Gastrocnemius medialis (tissue), 4 donors: ENCODE measurements at places on chromosomes 1 and 21. TPM values are rescaled to one million over a fixed set of nuclear protein-coding genes. Genes with fewer than 3 reads are reported as not detected.

The GPATCH4 gene
- total RNA-seq, result 40.3 TPM

The PMF1 gene
- total RNA-seq, result 119 TPM

GRCh38 chr21:44910229-44911067, 10.3 kb downstream of the ITGB2 start:
- DNase-seq, result no peak

- peak; percentile 19 for DNase-seq
Measured at GRCh38 chr1:204410688-204411450, 748 bp downstream of the PPP1R15B start.

DNA sequence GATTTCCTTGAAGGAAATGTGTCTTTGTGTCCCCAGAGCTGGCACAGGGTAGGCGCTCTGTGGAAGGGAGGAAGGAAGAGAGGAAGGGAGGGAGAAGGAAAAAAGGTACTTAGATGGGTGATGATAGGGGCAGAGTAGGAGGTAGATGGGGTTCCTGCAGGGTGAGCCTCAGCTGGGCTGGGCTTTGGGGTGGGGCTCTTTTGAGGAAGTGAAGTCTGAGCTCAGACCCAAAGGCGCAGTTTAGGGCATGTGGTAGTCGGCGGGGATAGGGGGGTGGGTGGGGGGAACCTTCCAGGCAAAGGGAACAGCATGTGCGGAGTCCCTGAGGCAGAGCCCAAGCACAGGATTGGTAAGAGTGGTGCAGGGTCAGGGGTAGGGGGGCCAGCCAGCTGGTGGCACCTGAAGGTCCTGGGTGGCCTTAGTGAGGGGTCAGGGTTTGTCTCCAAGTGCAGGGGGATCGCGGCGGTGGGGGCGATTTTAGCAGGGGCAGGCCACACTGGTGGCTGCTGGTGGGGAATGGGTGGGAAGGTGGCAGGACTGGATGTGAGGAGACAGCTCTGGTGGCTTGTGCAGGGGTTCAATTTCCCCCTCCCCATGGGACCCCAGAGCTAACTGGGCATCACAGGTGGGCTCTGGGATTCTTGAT, 8.4 kb upstream of the HTR6 start:
- no peak for DNase-seq

DNA sequence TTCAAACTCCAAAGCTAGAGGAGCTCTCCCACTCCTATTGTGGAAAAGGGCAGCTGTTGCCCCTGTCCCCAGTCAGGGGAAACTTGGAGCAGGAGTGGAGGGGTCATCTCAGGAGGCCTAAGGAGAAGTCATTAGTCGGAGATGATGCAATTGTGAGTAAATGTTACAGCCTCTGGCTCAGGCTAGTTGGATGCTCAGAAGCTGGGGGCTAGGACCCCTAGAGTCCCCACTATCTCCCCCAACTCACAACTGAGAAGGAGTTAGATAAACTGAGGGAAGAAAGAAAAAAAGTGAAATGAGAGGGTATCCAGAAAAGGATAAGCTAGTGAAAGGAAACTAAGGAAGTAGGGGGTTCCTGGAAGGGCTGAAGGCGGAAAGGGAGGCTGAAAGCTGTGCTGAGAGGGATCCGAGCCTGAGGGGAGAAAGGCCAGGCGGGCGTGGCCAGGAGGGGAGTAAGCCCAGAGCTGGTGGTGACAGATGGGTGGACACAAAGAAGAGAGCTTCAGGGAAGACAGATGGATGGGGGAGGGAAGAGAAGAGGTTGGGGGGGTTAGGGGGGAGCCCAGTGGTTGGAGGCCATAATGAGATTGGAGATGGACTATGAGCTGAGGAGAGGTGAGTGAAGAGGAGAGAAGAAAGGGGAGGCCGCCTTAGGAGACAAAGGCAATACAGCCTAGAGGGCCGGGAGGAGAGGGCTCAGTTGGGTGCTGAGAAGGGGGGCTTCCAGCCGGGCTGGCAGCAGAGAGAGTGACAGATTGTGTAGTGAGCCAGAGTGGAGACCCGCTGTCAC, 4.5 kb upstream of the NHLH1 start:
- no peak for DNase-seq

DNA sequence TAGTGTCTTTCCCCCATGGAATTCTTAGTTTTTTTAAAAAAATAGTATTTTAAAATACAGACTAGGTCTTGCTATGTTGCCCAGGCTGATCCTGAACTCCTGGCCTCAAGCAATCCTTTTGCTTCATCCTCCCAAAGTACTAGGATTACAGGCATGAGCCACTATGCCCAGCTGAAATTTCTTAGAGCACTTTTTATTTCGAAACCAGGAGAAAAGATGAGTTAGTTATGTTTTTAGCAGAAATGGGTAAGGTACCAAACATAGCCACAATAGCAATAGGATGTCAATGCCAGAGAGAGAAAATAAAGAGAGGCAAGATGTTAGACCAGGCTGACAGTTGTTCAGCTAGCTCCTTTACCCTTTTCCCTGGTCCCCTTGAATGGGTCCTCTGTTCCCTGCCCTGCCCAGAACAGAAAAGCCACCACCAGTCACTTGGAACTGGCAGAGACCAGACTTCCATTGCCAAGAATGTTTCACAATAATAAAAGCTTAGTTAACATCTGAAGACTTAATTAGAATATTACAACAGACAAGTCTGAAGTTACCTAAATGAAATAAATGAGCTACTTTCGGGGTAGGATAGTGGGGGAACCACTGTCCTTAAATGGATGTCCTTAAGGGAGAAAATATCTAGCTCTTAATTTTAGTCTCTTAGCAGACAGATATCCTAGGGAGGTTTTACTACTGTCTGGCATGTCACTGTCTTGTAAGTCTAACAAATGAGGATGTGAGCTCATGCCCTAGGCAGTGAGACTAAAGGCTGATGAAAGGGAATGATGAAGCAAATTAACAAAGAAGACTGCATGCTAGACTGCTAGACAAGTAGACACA, 54.3 kb downstream of the ABL2 start:
- DNase-seq, result peak; percentile 13

DNA sequence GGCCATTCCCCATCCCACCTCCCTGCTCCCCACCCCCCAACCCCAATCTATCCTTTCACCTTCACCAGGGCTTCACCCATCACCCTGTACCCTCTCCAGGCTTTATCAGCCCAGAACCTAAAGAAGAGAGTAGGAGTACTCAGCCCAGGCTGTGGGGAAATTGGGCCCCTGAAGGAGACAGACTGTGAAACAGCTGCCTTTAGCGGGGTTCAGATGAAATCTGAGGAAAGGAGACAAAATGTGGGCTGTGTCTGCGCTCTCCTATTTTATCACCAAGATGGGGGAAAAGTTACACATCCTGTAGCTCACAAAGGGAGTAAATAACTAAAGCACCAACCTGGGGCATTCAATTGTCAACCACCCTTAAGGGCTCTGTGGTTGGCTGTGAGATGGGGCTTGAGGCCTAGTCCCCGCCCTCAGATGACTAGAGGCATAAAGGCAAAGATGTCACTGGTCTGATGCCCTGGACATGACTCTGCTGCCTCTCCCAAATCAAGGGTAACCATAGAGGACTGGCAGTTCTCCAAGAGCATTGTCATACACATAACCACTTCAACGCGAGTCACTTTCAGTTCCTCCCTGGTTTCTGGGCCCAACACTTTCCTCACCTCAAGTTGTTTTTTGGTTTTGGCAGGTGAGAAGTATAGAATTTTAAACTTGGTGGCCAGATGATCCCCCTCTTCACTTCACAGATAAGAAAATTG, 30.0 kb downstream of the SLC27A3 start:
- DNase-seq, result peak; percentile 70
